Chondrocyte (in vitro differentiated cells): ENCODE measurements at places on chromosomes 6 and 20.

- DNase-seq = no peak
- no peaks in the 10 kb centered on the region for H3K36me3 ChIP-seq
- H3K27me3 ChIP-seq = peaks cover 30% of the 10 kb centered on the region
- no peak overlapping the region for H3K4me3 ChIP-seq
- no peak overlapping the region for H3K27ac ChIP-seq
- no peaks in the 10 kb centered on the region for H3K4me1 ChIP-seq
These were observed 118.5 kb downstream of the SYCP2 start for GRCh38 chr20:59814840-59815340.

DNA sequence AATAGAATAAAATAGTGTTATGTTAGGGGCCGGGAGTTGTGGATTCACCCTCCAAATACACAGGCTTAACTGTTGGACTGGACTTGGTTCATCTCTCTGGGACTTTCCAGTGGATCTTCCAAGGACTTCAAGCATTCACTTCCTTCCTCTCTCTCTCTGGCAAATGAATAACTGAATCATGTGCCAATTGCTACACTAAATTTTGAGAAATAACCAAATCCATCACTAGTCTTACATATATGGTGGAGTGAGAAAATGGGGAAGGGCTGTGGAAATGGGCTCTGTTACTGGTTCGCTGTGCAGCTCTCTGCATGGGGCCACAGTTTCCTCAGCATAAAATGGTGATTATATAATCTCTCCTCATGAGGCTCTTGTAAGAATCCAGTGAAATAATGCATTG, 6.8 kb upstream of the KIAA1755 start:
- DNase-seq = no peak
- no peak overlapping the region for H3K27ac ChIP-seq
- H3K4me1 ChIP-seq = peaks cover 41% of the 10 kb centered on the region
- no peaks in the 10 kb centered on the region for H3K27me3 ChIP-seq

DNA sequence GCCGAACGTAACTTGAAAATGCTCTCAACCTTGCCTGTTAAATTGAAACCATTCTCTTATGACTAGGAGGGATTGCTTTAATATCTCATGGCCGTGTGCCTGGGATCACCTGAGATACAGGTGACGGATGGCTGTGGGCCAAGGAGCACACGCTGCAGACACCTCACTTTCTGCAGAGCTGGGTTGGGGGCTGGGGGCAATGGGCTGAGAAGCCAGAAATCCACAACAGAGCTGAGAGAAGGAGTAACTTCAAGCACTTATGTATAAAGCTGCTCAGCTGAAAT, 170.9 kb downstream of the DTNBP1 start:
- H3K27ac ChIP-seq = no peak overlapping the region
- H3K4me3 ChIP-seq = no peak overlapping the region
- H3K27me3 ChIP-seq = no peaks in the 10 kb centered on the region
- H3K4me1 ChIP-seq = peaks cover 25% of the 10 kb centered on the region
- H3K36me3 ChIP-seq = peaks cover 10% of the 10 kb centered on the region
- DNase-seq = no peak

- no peaks in the 10 kb centered on the region for H3K27me3 ChIP-seq
- no peaks in the 10 kb centered on the region for H3K4me1 ChIP-seq
These were observed 1378.6 kb upstream of the DEFB115 start for GRCh38 chr20:29878777-29879442.

- no peak for DNase-seq
- H3K27me3 ChIP-seq = no peaks in the 10 kb centered on the region
- peaks cover 41% of the 10 kb centered on the region for H3K4me1 ChIP-seq
These were observed 2.3 kb downstream of the CCND3 start for GRCh38 chr6:41939176-41939847.

DNA sequence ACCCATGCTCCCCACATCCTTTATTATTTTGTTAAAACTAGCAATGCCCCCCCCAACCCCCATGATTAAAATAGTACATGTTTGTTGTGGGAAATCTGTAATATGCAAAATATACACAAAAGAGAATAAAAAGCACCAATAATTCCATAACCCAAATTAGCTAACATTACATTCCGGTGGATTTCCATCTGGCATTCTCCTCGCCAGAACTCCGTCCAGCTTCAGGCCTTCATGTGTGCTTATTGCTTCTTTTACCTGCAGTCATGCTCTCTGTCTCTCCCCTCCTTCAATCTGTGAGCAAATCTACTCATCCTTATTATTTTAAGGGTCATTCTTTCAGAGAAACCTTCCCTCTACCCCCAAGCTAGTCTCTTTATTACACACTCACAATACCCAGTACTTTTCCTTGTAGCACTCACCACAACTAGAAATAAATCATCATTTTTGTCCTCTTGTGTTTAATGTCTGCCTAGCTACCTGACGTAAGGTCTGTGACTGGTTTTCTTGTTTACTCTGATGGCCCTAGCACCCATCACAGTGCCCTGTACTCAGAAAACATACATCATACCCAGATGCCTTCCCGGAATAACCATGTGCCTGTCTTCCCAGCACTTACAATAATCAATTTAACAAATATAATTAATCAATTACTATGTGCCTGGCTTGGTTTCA, 25.6 kb upstream of the IER3 start:
- H3K4me3 ChIP-seq = peak overlapping the region; percentile 67
- H3K36me3 ChIP-seq = no peaks in the 10 kb centered on the region
- peaks cover 67% of the 10 kb centered on the region for H3K4me1 ChIP-seq
- H3K27me3 ChIP-seq = no peaks in the 10 kb centered on the region
- no peak for DNase-seq
